ENCODE measurements at places on chromosomes 5 and 9.

DNA sequence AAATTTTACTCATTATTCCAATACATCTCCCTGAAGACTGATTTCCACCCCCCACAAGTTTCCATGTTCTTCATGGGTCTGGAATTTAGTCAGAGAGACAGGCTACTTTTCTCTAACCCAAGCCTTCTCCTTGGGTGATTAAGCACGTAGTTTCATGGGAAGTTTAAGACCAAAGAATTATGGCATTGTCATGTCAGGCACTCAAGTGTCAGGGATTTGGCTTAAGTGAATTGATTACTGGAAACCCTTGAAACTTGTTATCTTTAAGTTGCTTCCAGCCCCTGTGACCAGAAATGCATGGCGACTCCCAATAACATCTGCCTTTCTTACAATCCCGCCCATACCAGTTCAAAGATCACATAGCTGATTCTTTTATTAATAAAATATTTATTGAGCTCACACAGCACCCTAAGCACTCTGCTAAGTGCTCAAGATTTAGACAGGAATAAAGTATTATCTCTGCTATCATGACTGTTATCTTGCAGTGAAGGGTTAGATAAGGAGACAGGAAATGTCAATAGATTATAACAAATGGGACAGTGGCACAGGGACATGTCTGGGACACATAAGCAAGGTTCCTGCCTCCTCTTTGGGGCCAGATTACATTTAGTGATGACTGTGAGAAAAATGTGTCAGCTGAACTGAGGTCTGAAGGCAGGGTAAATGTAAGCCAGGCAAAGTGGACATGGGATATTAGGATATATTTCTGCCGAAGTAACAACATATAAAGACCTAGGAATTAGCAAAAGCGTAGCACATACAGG is 241.2 kb upstream of the TNC start:
- DNase-seq = no peak

DNA sequence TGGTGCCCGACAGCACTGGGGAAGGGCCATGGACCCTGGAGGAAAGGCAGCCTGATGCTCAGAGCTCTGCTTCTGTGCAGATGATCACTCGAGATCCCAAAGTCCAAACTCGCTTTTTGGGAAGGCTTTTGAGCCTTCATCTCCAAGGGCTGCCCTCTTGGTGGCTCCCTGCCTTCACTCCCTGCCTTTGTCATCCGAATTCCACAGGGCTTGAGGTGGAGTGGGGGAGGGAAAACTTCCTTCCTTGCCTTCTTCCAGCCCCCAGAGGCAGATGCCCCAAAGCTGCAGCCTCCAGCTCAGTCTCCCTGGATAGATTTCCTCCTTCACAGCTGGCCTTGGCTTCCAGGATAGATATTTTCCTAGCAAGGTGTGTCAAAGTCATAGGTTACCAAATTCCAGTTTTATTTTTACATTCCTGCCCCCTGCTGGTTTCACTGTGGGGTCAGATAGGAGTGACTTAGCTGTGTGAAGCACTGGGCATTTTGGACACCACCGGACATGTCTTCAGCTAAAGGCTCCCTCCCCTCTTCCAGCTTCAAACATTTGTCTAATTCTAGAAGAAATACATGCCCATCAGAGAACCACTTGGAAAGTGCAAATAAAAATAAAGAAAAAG is 268.2 kb downstream of the HSPA4 start:
- DNase-seq = no peak

DNA sequence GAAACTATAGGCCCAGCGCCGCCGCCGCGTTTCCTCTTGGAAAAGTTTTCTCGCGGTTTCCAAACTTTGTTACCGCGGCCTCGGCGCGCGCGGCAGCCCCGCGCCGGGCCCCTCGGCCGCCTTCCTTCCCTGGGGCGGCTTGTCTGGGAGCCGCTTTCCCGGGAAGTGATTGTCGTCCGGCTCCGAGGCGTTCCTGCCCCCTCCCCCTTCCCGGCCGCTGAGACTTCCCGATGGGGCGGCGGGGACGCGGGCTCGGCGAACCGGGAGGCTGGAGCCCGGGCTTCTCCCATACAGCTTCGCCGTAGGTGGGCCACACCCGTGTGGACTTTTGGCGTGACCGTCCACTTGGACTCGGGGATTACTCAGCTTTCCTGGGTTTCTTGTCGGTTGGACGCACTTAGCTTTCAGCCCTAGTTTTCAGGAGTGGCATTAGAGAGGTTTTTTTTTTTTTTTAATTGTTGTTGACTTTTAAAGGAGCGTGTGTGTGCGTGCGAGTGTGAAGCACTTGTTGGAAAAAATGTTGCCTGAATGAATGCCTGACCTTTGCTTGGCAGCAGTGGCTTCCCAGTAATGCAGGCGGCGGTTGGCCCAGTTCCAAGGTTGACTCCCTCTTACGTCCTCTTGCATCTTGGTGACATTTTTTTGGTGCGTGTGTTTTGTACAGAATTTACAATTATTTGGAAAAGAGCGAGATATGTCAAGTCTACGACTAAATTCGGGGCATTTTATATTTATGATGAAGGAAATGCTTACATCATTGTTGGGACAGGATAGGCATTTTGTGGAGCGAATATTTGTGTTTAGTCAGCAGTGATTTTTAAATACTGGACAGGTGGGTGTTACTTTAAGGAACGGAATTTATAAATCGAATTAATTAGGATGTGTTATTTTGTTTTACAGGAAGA is 821 bp downstream of the CTNNA1 start:
- DNase-seq = peak; percentile 75

GRCh38 chr5:96522635-96523355 is 89.7 kb upstream of the PCSK1 start:
- no peak for DNase-seq

GRCh38 chr5:45113726-45114125 is 305.0 kb downstream of the MRPS30 start:
- DNase-seq = no peak

DNA sequence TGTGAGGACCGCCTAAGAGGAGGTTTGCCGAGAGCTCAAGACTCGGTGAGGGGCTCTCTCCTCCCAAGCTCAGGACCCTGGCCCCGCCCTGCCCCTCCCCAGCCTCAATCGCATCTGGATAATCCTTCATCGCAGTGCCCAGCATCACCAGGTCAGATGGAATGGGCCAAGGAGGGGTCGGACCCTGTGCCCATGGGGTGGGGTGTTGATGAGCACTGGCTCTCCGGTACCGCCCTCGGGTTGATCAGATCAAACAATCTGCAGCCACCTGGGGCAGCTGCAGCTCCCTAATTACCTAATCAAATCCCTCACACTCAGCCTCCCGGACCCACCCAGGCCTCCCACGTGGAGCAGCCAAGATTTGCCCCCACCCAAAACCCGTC is 24.4 kb upstream of the TDRD7 start:
- no peak for DNase-seq

DNA sequence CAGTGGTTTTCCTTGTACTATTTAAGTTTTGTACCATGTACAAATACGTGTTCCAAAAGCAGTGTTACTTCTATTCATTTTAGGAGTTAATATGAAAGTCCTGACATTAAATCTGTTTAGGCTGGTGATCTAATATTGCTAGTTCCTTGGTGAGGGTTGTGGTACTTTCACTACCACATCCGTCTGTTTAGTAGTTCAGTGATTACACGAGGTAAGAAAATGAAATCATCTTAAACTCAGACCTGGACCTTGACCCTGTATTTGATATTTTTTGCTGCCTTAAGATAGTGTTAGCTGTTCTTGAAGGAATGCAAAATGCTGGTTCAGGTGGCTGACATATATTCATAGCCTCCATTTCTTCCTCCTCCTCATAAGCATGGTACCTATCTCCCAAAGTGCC is 50.3 kb downstream of the MTAP start:
- DNase-seq = no peak

DNA sequence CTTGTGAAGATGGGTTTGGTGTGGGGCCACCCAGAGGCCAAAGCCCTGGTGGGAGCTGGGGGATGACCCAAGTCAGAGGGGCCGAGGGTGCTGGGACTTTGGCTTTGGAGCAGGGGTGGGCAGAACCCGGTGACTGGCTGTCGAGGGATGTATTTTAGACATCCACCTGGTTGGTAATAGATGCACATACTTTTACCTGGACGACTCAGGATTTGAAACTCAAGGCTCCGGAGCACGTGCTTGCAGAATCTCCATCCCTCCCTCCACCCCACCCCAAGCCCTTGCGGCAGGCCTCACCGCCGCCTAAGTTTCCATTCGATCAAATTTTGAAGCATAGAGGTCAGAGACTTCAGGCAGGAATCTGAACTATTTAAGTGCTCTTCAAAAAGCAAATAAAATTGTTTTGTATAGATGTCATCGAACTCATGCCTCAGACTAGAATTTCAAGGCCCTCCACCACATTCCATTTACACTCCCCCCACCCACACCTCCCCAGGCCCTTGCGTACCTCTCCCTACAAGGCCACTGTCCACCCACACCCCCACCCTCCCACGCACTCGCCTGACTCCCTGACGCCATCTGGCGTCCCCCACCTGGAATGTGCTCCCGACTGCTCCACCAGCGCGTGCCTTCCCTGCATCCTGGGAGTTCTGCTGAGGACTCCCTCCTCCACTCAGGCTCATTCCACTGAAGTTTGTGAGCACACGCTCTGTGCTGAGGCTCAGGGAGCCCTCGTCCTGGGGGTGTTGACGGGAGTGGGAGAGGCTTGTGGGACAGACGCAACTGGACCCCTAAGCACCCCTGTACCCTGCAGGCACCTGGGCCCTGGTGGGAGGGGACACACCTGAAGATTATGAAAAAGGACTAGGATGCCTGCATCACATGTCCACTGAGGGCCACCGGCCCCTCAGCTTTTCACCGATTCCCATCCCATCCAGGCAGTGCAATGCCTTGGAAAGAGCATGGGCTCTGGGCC is 56.4 kb upstream of the RPL26L1 start:
- DNase-seq = peak; percentile 92

GRCh38 chr5:35938568-35939227 is at the start of gene CAPSL:
TSS of gene CAPSL (minus strand) at chr5:35938622. CDS start at chr5:35921120, 17,502 bp downstream.
- DNase-seq = peak; percentile 33

DNA sequence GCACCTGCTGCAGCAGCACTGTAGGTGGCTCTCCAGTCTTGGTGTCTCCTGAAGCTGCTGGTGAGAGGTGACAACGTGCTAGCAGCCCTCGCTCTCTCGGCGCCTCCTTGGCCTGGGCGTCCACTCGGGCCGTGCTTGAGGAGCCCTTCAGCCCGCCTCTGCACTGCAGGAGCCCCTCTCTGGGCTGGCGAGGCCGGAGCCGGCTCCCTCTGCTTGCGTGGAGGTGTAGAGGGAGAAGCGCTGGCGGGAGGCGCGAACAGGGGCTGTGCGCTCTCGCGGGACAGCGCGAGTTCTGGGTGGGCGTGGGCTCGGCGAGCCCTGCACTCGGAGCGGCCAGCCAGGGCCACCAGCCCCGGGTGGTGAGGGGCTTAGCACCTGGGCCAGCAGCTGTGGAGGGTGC is 62.2 kb upstream of the CNOT6 start:
- no peak for DNase-seq

DNA sequence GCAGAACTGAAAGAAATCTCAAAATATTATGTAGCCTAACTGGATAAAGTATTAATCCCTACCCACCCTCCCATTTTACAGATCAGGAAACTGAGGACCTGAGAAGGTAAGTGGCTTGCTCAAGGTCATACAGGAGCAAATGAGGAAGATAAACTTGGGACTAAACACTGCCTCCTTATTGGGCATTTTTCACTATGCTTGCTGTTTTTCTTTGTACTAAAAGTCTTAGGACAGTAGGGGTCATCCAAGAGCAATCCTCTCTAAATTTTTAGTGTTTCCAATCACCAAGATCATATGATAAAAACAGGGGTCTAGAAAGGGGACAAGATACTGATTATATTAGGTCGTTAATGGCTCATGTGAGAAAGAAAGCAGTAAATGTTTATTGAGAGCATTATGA is 80.8 kb downstream of the RORB start:
- no peak for DNase-seq

- no peak for DNase-seq
These were observed 242.9 kb downstream of the EBF1 start for GRCh38 chr5:158856794-158857193.

DNA sequence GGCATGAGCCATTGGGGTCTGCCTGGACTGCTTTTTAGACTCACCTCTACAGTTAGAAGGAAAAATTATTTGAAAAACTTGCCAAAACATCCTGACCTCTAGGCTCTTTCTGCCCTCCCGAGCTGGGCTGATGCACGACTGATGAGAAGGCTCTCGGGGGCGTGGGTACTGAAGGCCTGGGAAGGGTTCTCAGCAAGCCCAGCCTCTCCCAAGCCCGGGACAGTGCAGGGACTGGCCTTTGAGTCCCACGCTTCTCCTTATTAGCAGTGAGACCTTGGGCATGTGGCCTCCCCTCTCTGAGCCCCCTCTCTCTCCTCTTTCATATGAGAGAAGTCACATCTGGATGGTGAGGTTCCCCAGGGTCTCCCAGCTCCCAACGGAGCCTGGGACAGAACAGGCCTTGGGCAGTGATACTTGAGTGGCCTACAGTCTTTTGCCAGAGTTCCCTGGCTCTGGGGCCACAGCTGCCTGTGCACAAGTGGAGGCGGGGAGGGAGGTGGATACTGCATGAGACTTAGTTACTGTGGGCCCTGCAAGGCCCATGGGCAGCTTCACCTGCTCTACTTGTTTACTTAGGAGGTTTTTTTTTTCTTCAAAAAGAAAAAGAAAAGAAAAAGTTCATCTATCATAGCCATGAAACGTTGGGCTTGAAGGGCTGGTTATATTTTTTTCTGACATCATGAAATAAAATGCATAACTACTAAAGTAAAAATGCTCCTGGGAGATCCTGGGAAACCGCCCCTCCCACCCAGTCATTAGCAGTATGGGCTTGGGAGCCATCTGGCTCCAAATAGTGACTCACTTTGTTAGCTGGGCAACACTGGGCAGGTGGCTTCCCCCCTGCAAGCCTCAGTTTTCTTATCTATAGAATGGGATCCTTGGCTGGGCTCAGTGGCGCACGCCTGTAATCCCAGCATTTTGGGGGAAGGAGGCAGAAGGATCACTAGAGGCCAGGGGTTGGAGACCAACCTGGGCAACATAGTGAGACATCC is 139.4 kb downstream of the GAPVD1 start:
- DNase-seq = no peak

- no peak for DNase-seq
These were observed 43.0 kb downstream of the HSD17B3 start for GRCh38 chr9:96258967-96259366.

GRCh38 chr5:64144425-64145215 is 21.0 kb upstream of the RNF180 start:
- DNase-seq = peak; percentile 8

DNA sequence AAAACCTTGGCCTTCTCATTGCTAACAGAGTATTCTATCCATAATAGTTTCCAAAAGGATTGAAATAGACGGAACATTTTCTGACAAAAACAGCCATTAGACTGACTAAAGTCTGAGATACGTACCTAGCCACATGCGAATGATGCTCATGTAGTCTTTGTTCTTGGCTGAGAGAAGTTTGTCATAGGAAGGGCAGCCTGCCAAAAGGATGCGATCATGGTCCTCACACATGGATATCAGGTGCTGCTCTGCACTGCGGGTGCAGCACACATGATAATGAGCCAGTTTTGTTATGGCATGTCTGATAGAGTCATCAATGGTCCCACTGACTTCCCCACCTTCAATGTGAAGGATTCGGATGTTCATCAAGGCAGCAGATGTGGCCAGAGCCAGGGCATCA is 12.3 kb downstream of the GNE start:
- DNase-seq = no peak

GRCh38 chr5:175001876-175002645 is 277.7 kb downstream of the MSX2 start:
- no peak for DNase-seq
